AG09309 (cell line): ENCODE measurements at places on chromosomes 2 and 18.
A peak's percentile ranks its signal among the peaks of the same experiment; 100 is the strongest.

- no peak for DNase-seq
Observed at GRCh38 chr2:46850742-46851141, 64.9 kb downstream of the MCFD2 start.

DNA sequence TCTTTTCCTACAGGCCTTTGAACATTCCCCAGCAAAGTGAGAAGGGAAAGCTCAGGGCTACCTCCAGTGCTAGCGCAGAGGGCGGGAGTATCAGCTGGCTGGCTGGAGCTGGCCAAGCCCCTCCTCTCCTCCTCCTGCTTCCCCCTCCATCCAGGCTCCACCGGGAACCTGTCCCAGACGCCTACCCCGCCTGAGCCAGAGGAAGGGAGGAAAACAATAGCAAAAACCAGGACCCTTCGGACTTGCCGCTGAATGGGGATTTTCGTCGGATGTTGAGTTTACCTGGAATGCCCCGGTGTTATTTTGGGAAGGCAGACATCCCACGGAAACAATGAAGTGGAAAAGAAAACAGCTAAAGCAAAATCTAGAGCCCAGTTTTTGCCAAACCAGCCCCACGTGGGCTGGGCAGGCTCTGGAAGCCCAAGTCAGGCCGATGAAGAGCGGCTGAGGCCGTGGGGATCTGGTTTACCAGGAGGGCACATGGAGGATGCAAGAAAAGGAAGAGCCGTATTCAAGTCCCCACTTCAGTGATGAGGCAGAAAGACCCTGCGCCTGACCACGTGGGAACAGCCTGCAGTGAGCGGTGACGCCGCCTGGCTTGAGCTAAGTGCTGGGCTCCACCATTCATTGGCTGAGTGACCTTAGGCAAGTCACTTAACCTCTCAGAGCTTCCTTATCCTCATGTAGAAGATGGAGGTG lies 100.4 kb upstream of the LCLAT1 start:
- DNase-seq = no peak

DNA sequence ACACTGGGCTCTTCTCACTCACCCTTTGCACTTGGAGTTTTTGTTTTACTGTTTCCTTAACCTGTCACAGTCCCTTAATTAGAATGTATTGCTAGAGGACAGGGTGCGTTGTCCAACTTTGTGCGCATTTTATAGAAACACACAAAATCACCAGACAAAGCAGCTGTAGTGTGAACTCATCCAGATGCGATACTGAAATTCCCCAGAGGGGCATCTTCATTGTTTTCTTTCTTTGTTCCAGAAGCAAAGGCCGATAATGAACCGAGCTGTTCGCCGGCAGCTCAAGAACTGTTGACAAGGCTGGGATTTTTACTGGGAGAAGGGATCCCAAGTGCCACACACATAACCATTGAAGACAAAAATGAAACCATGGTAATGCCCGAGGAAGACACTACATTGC lies 137.6 kb downstream of the WDSUB1 start:
- no peak for DNase-seq

DNA sequence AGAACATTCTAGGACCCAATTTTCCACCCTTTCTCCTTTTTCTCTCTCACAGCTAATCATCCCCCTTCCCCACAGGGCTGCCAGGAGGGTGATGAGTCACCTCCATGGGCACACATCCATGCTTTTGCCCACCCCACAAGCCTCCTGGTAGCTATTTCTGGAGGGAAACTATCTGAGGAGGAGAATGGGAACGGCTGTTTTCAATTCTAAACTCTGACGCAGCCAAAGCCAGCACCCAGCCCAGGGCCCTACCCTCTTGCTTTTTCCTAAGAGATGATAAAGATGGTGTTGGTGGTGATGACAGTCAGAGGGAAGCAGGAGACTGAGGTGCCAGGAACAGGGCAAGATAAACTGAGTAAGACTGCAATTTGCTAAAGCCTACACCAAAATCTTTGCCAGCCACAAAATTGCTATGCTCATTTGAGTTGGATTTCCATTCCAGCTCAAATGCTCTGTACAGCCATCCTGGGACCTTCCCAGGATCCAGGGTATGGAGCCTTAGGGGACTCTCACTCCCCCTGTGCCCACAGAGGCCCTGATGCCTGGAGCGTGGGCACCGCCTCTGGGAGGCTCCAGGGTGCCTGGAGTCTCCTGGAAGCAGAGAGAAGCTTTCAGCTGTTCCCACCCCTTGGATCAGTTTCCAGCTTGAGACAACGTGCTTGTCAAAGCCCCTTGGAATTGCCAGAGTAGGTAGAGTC lies 62.0 kb upstream of the FZD7 start:
- DNase-seq = peak; percentile 68

DNA sequence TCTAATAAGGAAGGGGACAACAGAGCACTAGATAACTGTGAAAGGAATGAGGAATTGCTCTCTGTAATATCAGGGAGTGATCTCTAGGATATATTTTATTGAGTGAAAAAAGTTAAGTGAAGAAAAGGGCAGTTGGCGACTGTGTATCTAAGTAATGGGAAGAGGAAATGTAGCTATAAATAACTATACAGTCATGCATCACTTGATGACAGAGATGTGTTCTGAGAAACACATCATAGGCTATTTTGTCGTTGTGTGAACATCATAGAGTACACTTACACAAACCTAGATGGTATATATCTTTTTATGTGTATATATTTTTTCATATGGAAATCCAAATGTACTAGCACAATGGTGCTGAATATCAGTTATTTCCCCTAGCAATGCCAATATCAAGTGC lies 329.3 kb downstream of the TXNL1 start:
- no peak for DNase-seq

DNA sequence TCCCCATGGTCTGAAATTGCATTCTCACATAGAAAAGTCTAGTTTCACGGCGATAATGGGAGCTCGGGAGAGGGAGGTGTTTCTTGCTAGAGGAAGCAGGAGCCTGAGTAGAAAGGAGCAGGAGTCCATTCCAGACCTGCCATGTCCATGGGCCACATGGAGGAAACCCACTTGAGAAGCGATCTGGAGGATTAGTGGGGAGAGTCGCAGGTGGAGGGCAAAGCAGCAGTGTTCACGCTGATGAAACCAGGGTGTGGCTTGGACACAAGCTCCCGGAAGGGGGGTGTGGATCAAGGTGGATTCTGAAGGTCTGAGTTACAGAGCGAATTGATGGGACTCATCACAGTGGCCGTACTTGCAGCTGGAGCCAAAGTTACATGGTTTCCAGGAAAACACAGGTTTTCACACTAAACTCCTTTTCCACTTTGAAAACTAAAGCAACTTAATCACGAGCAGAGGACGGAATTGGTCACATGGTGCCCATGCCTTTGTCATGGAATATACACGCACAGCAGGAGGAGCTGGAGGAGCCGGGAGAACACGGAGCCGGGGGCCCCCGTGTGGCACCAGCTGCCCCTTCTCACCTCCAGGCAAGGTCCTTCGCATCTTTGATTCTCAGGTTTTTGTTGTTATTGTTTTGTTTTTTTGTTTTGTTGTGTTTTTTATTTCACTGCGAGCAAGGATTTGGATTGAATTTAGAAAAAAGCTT lies 255.1 kb upstream of the MYT1L start:
- no peak for DNase-seq

GRCh38 chr2:133393895-133394294 lies 174.4 kb downstream of the NCKAP5 start:
- DNase-seq = no peak

DNA sequence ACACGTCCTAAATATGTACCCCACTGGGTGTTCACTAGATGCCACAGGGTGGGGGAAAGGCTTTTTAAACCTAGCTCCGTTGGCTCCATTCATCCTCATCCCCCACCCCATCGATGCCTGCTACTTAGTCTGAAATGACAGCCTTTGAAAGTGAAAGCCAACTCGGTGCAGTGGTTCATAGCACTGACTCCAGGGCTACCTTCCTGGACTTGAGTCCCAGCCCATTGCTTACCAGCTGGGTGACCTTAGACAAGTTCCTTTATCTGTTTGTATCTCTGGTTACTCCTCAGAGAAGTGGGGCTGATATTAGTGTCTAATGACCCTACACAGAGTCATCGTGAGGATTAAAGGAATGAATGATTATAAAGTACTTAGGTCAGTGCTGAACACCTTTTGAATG lies 24.4 kb downstream of the EHD3 start:
- DNase-seq = no peak

- DNase-seq = no peak
Observed at GRCh38 chr18:10442551-10442971, 11.9 kb upstream of the APCDD1 start.

DNA sequence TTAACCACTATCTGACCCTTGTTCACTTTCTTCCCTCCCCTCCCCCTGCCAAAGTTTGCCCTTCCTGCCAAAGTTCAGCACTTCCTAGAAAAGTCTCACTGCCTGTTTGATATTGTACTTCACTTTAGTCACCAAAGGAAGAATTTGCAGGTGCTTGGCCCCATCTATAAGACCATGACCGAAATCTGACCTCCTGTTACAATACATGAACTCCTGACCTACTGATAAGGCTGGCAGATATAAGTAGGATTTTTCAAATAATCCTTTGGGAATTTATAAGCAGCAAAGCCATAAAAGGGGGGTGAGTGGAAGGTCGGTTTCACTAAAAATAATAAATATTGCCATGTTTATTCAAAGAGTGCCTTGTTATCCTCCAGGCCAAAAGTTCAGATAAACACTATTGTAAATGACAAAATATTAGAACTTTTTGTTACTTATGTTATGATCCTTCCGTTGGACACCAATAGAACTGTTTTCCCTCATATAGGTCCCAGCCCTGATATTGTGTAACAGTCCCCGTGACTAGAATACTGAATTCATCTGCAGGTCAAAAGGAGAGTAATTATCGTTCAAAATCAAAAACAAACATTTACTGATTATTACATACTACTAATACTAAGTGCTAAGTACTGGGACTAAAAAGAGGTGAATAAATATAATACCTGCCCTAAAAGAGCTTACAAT lies 277.6 kb downstream of the EXOC6B start:
- DNase-seq = no peak

- DNase-seq = no peak
Observed at GRCh38 chr18:74570266-74570665, 27.4 kb upstream of the ZNF407 start.

GRCh38 chr2:32825291-32825712 lies 121.5 kb upstream of the LTBP1 start:
- DNase-seq = no peak

DNA sequence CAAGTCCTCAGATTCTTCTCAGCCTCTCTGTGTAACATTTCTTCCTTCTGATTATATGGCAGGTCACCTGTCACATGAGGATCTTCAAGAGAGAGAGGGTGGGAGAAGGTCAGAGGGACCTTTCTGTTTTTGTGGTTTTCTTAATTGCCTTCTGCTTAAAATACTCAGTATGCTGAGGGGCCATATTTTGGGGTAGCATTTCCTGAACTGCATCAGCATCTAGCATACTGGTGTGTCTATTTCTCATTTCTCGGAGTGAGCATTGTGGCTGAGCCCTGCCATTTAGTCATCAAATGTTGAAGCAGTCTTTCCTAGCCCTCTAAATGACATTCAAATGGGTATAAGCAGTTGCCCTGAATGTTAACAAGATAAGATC lies 162.7 kb downstream of the MYO3B start:
- DNase-seq = no peak

- DNase-seq = no peak
Observed at GRCh38 chr2:61736953-61737352, 116.9 kb downstream of the FAM161A start.

- DNase-seq = no peak
Observed at GRCh38 chr2:141878016-141878415, 252.8 kb downstream of the LRP1B start.

GRCh38 chr2:219661197-219661954 lies 33.9 kb downstream of the SLC4A3 start:
- no peak for DNase-seq

- DNase-seq = no peak
Observed at GRCh38 chr2:45782986-45783385, 131.5 kb downstream of the PRKCE start.

- DNase-seq = no peak
Observed at GRCh38 chr18:72360634-72361033, 183.5 kb downstream of the CBLN2 start.

DNA sequence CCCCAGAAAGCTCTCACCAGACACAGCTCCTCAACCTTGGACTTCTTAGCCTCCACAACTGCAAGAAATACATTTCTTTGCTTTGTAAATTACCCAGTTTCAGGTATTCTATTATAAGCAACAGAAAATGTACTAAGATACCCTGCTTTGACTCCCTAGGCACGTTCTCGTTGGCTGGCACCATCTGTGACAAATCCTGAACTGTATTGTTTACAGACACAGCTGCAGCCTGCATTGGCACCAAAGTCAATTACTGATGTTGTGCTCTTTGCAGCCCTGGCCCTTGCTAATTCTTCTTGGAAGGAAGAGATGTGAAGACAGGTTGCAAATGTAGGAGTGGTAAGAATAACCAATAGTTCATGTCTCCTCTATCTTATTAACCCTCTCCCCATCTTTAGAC lies 72.7 kb upstream of the FAM136A start:
- no peak for DNase-seq

GRCh38 chr2:233387667-233388528 lies 33.6 kb downstream of the DGKD start:
- DNase-seq = peak; percentile 65

GRCh38 chr2:112026509-112026908 lies 28.6 kb upstream of the TMEM87B start:
- DNase-seq = no peak

- no peak for DNase-seq
Observed at GRCh38 chr18:13011719-13012118, 20.6 kb downstream of the CEP192 start.

DNA sequence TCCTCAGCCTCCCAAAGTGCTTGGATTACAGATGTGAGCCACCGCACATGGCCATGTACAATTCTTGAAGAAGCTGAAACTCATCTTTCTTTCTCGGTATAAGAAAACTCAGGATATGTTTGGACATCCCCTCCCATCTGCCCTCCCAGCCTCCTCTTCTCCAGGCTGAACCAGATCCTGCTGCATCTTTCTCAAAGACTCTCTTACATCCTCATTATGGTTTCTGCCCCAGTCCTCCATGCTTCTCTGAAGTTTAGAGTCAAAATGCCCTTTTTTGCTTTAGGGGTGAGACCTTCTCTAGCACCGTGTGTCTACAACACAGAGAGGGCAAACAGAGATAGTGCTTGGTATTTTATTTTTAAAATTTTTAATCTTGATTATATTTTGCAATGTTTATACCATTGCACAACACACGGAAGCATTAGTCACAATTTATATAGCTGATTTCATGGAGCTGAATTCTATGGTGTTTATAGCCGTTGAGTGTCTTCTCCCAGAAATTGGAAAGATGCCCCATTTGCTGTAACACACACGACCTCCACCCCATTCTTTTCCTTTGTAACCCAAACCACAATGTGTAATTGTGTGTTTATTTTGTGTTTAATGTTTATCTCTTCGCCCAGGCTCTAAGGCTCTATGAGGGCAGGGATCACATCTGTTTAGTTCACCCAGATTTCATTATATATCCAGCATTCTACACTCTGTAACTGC lies 206.0 kb upstream of the TNP1 start:
- peak; percentile 98 for DNase-seq

- no peak for DNase-seq
Observed at GRCh38 chr2:16881122-16881521, 215.5 kb upstream of the CYRIA start.

DNA sequence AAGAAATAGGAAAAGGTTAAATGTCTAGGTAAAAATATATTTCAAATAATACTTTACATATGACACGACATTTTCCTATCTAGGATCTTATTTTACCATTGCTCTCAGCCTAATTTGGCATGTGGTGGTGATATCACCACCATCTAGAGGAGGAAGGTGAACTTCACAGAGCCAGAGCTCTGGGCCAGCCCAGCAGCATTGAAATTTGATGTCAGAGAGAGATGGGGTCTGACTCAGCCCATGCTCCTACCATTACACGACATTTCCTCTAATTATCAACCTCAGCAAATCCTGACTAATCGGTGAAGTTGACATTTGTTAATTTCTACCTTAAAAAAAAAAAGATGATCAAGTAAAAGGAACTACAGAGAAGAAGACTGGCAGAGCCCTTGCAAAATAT lies 42.3 kb downstream of the LRRTM4 start:
- no peak for DNase-seq
